ENCODE measurements at places on chromosomes 11 and 22.
A peak's percentile ranks its signal among the peaks of the same experiment; 100 is the strongest.

GRCh38 chr11:114890038-114890437, 211.7 kb downstream of the NXPE2 start:
- no peak for DNase-seq

DNA sequence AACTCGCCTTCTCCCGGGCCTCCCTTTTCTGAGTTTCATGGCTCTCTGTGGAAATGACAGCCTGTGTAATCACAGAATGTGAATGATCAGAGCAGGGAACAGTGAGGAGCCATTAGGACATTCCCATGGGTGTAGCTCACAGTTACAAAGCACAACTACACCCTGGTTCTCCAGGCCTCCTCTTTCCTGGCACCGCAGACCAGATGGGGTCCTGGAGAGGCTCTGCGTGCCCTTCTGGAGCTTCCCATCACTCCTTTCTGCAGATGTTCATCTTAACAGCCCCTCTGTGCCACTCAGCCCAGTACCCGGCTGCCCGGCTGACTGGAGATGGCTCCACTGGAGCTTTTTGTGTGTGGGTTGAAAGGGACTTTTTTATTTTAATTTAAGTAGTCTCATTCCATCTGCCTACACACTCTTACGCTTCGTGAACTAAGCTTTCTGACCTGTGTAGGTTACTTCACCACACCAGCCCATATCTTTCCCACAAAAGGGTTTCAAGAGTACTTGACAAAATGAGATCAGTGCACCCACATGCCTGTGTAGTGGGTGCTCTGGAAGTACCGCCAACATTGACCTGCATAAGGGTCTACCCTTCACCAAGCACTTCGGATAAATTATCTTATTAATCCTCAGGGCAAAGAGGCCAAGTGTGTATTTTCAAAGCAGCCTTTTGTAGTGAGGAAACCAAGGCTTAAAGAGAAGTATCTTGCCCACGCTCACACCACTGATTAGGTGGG, 29.8 kb downstream of the SREBF2 start:
- DNase-seq: no peak

DNA sequence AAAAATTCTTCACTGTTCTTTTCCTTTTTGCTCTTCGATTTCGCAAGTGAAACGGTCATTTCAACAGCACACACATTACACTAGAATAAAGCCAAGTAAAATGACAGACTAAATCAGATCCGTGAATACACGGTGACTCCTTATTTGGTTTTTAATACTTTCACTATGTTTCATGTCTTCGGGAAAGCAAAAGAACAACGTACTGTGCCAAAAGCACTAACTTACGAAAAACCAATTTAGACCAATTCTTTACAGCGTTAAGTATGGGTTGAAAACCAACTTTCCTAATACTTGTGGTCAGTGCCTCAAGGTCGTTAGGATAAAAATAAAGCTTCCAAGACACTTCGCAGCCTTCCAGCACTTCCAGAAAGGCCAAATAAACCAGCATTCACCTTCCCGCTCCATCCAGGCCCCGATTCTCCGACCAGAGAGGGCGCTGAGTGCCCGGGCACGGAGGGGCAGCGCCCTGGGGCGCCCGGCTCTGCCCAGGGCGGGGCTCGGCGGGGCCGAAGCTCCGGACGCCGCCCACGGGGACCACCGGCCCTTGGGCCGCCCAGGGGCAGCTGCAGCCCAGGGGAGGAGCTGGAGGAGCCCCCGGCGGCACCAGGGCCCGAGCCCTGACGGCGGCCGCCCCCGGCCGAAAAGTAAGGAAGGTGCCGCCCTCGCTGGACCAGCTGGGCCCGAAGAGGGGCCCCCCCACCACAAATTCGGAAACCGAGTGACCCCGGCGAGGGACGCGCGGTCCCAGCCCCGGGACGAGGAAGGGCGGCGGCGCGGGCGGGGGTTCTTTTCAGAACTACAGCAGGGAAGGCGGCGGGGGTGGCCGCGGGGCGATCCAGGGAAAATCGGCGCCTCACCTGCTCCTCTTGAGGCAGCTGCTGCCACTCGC, 499 bp downstream of the ATL3 start:
- DNase-seq: peak; percentile 37

GRCh38 chr11:130219148-130219547, 59.6 kb downstream of the ST14 start:
- DNase-seq: no peak

GRCh38 chr11:8913961-8914660, 3.1 kb downstream of the AKIP1 start:
- no peak for DNase-seq

GRCh38 chr11:14612694-14613093, 30.9 kb upstream of the PDE3B start:
- no peak for DNase-seq

DNA sequence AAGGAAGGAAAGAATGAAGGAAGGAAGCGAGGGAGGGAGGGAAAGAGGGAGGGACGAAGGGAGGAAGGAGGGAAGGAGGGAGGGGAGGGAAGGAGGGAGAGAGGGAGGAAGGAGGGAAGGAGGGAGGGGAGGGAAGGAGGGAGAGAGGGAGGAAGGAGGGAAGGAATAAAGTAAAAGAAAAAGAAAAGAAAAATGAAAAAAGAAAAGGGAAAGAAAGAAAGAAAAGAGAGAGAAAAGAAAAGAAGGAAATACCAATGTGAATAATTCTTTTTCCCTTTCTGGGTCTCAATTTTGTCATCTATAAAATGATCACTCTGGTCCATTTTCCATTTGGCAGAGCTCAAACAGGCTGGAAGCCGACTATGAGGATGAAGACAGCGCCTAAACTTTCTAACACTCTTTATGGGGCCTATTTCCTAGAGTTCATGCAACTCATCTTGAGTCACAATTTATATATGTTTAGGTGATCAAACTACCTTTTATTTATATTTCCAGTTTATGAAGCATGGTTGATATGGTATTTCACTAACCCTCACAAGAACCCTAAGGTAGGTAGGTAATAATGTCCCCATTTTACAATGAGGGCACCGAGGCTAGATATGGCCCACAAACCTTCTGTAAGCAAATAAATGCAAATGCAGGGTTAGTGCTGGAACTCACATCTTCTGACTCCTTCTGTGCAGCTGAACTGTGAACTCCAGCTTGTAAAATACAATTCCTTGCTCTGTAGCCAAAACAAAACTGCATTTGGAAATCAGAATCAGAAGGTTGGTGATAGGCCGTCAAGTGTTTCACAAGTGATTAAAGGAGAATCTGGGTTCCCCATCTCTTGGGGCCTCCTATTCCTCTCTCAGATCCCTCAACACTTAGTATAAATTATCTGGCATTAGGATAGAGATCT, 434.3 kb downstream of the ETS1 start:
- no peak for DNase-seq

DNA sequence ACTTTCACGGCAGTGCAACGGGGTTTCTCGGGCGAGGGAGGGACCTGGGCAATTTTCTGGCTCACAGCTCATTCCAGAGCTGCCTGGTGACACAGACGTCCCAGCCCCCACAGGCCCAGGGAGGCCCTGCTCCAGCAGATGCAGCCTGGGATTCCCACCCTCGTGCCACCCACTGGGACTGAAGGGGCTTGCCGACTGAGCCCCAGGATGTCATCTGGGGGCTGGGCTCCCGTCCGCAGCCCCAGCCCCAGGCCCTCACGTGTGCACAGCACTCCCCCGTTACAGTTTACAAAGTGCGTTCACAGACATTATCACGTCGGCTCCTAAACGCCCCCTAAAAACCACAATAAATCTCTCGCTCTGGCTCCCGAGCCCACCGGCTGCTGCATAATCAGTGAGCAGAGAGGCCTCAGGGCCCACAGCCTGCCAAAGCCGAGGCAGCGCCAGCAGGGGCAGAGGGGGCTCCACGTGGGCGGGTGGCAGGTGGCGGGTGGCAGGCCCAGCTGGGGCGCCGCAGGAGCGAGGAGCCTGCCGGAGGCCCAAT, 76.9 kb upstream of the TCF20 start:
- no peak for DNase-seq

GRCh38 chr11:45922425-45923082, at the start of gene LARGE2:
Gene LARGE2, plus strand, starts transcription at chr11:45922656. Its CDS starts 227 bp downstream, at chr11:45922883.
- no peak for DNase-seq

- no peak for DNase-seq
These were observed 56.2 kb upstream of the CSNK2A3 start for GRCh38 chr11:11409224-11409623.

DNA sequence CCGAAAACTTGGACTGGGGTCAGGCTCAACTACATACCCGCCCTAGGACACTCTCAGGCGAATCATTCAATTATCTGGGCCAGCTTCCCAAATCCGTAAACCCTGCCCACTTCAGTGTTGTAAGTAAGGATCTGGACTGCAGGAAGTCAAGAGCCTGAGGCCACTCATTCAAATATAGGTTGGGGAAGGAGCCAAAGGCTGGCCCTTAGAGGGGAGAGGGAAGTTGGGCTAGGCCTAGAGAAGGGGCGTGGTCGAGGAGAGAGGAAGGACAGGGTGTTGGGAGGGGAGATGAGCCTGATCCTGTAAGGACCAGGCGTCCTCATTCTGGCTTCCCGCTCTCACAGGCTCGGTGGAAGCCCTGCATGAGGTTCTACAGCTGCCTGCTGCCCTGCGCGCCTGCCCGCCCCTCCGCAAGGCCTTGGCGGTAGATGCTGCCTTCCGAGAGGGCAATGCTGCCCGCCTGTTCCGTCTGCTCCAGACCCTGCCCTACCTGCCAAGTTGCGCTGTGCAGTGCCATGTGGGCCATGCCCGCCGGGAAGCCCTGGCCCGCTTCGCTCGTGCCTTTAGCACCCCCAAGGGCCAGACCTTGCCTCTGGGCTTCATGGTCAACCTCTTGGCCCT, 3.0 kb downstream of the SAC3D1 start:
- DNase-seq: peak; percentile 30

DNA sequence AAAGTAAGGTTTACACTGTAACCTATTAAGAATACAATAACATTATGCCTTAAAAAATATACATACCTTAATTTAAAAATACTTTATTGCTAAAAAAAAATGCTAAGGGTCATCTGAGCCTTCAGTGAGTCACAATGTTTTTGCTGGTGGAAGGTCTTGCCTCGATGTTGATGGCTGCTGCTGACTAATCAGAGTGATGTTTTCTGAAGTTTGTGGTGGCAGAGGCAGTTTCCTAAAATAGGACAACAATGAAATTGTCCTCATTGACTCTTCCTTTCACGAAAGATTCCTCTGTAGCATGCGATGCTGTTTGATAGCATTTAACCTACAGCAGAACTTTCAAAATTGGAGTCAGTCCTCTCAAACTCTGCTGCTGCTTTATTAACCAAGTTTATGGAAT, 97.6 kb downstream of the FAT3 start:
- no peak for DNase-seq

DNA sequence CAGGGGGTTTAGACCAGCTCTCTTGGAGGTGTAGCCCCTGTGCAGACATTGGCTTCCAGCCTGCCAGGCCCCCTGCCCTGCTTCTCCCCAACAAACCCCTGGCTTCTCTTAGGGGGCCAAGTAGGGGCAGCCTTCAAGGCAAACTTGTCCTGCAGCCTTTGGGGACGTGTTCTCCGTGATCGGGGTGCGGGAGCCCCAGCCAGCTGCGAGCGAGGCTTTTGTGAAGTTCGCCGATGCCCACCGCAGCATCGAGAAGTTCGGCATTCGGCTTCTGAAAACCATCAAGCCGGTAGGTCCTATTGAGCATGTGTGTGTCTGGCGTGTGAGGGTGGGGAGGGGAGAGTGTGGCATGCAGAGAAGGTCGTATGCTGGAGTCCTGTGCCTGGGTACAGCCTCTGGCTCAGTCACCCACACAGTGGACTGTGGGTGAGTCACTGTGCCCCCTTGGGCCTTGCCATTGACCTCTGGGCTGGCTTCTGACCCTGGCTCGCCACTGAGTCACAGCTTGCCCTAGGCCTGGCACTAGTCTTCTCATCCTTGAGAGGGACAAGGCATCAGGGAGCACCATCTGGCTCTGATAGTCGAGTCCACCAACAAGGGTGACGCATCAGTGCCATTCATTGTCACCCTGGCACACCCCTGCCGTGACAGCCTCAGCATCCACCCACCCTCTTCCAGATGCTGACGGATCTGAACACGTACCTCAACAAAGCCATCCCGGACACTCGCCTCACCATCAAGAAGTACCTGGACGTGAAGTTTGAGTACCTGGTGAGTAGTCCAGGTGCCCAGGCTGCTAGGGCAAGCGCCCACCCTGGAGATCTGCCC, 11.4 kb downstream of the SLC16A8 start:
- DNase-seq: no peak

DNA sequence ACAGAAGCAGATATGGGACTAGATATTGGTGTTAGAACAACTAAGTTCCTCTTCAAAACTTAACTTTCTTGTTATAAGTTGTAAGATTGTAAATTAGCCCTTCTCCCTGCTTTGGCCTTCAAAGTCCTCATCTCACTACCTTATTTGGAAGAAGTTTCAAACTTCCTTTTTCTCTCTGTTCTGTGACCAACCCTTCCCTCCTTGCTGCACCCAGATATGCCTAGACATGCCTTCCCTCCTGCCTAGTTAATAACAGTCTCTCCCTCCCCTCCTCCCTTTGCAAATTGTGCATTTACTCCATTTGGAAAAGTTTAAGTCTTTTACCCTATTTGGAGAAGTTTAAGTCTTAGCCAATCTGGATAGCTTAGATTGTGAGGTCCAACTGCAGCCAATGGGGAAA, 4.9 kb downstream of the OR52K2 start:
- no peak for DNase-seq

Measured in heart right ventricle (tissue), 16 donors.